ENCODE measurements at places on chromosomes 16 and 17. TPM values are rescaled to one million over a fixed set of nuclear protein-coding genes. Genes with fewer than 3 reads are reported as not detected.

Gene SYNGR3
- total RNA-seq = 0.68 TPM

Gene FBRS
- total RNA-seq = 21.7 TPM

Gene CCL4
- not detected for total RNA-seq

Gene ZG16B
- total RNA-seq = 0.23 TPM

Gene AATK
- total RNA-seq = 0.27 TPM

Gene NOXO1
- total RNA-seq = 1.2 TPM

Gene TBC1D3I
- not detected for total RNA-seq

Gene C1QTNF8
- not detected for total RNA-seq

Gene PERCC1
- total RNA-seq = not detected

Gene IKZF3
- not detected for total RNA-seq

Gene CSH2
- not detected for total RNA-seq

Gene KRT39
- not detected for total RNA-seq

Gene CD300LG
- total RNA-seq = not detected

Gene FAM171A2
- total RNA-seq = 3.4 TPM

Gene KRTAP4-5
- total RNA-seq = not detected

Gene ZKSCAN2
- 2.2 TPM for total RNA-seq

Gene ZNF764
- total RNA-seq = 2.7 TPM

Gene PRAC2
- not detected for total RNA-seq

Gene KRTAP3-2
- not detected for total RNA-seq

Gene GLG1
- total RNA-seq = 78.4 TPM

Gene CCDC144A
- total RNA-seq = 0.38 TPM

Gene HMOX2
- 107 TPM for total RNA-seq

Gene CRISPLD2
- 0.70 TPM for total RNA-seq

Gene HSF5
- not detected for total RNA-seq

Gene HAS3
- total RNA-seq = 58.4 TPM

Gene NT5C
- total RNA-seq = 203 TPM

Gene SMIM22
- total RNA-seq = 1.2 TPM

Gene RHBDF1
- total RNA-seq = 15.0 TPM

Gene ALOX15B
- 27.2 TPM for total RNA-seq

Gene KRTAP3-1
- not detected for total RNA-seq

Gene MNT
- total RNA-seq = 8.1 TPM

Gene TBC1D3H
- total RNA-seq = not detected

Gene KRTAP4-1
- total RNA-seq = not detected

Gene CNTNAP4
- 0.78 TPM for total RNA-seq

Gene STH
- not detected for total RNA-seq

All from hair follicular keratinocyte (primary cell).